ENCODE measurements at places on chromosomes 13 and 19.

- DNase-seq: no peak
These were observed 126.7 kb downstream of the URI1 start for GRCh38 chr19:30068528-30069395.

DNA sequence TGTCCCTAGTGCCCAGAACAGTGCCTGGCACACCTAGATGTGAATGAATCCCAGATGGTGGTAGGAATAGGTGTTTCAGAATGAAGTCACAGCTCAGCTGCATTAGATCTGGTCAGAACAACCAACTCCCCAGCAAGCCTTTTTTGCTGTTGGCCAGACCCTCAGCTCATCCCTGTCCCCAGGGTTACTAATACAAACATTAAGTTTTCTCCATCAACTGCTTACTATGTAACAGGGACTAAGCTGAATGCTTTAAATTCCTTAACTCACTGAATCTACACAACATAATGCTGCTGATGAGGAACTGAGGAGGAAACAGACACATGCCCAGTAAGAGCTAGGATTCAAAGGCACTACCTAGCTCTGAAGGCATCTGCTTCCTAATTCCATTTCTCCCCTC is 18.8 kb downstream of the SMG9 start:
- DNase-seq: no peak

DNA sequence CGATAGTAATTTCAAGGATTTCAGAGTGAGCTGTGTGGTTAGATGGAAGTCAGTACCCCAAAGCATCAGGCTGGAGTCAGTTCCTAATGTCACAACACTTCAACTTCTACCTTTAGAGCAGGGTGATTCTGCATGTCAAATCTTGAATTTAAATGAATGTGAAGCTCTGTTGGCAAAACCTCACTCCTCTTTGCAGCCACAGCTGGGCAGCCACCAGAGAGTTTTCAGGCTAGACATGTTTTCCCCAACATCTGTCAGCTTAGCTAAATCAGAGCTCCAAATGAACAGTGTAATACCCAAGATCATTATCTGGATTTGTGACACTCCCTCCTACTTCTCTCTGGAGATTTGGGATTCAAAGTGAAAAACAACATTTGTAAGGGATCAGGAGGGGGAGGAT is 33.7 kb upstream of the OLFM4 start:
- no peak for DNase-seq

- DNase-seq: no peak
These were observed 42.7 kb upstream of the MIR17HG start for GRCh38 chr13:91304741-91305140.

GRCh38 chr13:113064534-113065405 is 40.8 kb upstream of the F7 start:
- no peak for DNase-seq

DNA sequence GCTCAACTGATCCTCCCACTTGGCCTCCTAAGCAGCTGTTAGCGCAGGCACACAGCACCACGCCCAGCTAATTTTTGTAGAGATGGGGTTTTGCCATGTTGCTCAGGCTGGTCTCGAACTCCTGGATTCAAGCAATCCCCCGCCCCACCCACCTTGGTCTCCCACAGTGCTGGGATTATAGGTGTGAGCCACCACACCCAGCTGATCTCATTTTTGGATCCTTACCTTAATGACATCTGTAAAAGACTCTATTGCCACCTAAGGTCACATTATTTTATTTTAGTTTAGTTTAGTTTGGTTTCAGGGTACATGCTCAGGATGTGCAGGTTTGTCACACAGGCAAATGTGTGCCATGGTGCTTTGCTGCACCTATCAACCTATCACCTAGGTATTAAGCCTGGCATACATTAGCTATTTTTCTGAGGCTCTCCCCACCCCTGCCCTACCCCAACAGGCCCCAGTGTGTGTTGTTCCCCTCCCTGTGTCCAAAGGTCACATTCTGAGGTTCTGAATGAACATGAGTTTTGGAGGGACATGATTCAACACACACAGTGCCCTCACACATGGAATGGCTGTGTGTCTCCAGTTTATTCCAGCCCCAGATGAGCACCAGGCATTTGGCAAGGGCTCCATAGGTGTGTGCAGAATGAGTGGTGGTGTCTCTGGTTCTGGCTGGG is 1.3 kb downstream of the OR10H5 start:
- no peak for DNase-seq

GRCh38 chr13:46756977-46757376 is 40.0 kb downstream of the ESD start:
- no peak for DNase-seq

DNA sequence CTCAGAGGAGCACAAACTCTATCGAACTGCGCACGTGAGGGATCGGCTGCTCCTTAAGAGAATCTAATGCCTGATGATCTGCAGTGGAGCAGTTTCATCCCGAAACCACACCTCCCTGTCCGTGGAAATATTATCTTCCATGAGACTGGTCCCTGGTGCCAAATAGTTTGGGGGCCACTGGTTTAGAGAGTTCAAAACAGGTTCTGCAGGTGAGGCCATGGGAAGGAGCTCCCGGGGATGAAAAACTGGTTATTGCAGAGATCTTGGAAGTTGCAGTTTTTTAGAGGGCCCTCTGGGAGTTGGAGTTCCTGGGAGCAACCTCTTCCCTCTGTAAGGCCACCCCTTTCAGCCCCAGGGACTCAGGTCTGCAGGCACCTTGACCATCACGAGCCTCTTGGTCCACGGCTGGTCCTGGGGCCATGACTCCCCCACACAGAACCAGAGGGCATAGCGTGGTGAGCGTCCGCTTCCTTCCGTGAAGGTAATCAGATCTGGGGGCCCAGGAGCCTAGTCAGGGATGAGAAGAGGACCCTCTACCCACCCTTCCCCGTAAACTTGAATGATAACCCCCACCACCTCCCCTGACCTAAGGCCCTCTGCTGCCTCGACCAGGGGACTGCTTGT is 5.2 kb downstream of the IRF3 start:
- DNase-seq: no peak

GRCh38 chr19:8304841-8305621 is 3.1 kb downstream of the CD320 start:
- DNase-seq: no peak

GRCh38 chr13:44307255-44307654 is 66.4 kb upstream of the SERP2 start:
- DNase-seq: no peak

DNA sequence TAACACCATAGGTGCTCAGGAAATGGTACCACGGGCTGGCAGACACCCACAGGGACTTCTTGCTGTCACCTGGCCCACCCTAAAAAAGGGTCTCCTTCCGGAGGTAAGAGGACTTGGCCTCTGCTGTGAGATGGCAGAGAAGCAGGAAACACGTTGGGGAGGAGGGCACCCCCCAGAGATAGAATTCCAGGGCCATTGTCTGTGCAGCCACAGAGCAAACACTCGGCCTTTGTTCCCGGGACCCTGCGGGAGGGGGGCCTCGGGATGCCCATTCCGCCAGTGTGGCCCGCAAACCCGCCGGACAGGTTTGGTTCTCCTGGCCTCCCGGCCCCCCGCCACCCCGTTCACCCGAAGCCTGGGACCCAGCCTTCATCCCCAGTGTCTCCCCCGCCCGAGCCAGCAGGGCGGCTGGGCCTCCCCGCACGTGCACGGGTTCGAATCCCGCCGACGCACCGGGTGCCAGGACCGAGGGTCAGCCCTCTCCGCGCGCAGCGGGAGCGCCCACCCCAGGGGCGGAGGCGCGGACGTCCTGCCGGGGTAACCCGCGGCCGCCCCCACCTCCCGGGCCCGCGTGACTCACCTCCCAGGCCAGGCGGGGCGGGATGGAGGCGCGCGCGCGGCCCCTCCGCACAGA is 714 bp downstream of the PLPP2 start:
- no peak for DNase-seq

DNA sequence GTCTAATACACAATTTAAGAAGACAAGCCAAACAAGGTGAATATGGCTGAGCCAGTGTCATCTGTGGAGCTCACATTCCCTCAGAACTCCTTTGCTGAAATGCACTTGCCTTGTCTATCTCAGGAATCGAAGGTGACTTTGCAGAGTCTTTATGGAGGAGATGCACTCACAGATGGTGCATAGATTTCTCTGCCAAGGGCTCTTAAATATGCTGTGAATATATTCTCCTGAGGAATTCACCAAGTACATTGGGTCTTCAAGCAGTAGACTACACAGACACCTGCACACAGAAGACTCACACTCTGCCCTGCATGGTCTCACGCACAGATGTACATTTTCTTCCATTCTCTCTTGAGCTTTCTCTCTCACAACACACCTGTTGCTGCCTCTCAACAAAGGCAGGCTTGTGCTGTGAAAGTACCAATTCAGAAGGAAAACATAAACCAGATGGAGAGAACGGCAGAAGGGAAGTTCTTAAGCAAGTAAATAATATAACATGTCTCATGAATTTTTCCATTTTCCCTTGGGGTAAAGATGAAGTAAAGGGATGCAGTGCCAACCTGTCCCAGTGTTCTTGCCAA is 174.7 kb downstream of the DLEU7 start:
- DNase-seq: no peak

DNA sequence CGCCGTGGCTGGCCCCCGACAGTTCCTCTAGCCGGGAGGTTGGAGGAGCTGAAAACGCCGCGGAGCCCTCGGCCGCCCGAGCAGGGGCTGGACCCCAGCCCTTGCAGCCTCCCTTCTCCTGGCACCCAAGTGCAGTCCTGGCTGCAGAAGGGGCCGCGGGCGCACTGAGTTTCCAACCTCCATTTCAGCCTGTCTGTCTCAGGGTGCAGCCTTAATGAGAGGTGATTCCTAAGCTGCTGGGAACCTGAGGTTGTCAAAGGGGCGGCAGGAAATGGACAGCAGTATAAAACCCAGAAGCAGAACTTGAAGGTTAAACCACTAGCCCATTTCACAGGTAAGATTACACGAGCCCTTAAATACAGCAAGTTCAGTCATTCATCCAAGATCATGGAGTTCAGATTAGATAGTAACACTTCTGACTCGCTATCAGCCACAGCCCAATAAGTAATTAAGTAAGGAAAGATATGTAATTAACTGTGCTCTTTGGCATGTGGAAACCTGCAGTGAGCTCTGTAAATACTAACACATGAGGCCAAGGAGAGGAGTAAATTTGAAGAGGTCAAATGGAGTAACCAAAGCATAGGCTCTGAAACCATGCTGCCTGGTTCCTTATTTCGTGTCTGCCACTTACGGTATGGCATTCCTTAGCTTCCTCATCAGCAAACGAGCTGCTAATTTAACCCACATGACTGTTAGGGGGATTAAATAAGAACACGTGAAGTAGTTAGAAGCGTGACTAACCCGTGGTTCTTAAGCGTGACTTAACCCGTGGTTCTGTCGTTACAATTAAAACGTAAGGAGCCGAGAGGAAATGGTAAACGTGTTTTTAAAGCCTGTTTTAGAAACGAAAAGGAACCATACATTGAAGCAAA is 686 bp downstream of the SETDB2 start:
- DNase-seq: no peak

DNA sequence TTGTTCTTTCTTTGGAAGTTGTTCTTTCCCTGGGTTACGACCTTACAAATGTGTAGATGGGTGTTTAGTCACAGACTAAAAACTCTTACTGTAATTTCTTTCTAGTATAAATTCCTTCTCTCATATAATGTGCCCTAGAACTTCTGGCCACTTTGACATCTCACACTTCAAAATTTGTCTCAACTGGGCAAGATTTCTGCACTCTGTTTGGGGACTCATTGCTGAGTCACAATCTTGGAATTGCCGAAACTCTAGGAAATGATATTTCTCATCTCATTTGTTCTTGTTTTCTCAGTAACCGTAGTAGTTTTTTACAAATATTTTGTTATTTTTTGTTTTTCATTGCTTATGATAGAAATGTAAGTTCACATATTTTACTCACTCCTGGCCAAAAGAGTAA is 2523.2 kb upstream of the PCDH20 start:
- DNase-seq: no peak

- DNase-seq: no peak
These were observed 66.6 kb downstream of the SPRYD7 start for GRCh38 chr13:49869519-49869918.

DNA sequence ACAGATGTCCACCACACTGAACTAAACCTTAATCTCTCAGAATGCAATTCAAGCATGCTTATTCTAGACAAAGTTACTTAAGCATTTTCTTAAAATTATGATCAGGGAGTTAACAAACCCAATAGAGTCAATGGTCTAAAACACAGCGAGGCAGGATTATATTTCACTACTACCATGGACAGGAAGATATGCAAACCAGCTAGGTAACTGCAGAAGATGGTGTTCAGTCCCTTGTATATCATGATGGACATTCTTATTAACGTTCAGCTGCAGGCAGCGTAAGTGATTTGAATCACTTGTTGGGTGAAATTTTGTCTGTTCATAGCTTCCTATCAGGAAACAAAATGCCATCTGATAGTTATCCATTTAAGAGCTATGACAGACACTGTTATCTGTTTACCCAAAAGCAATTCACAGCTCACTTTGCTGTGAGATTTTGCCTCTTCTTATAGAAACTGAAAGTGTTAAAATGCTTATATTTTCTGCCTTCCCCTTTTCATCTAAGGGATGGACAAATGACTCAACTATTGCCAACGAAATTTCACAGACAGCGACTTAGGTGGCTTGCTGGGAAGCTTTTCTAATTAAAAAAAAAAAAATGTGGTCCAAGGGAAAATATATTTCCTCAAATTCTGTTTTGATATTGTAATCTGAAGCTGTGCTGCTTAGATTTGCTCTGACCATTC is 591.9 kb downstream of the DACH1 start:
- no peak for DNase-seq

GRCh38 chr13:111065698-111066097 is 49.4 kb upstream of the ARHGEF7 start:
- no peak for DNase-seq

Measured in stimulated activated CD8-positive, alpha-beta memory T cell treated with anti-CD3 and anti-CD28 coated beads, Interleukin-4, amount 100 ng/mL, for 1 hour (primary cell).